ENCODE measurements at places on chromosomes 2 and 18. TPM values are rescaled to one million over a fixed set of nuclear protein-coding genes. Genes with fewer than 3 reads are reported as not detected.

DNA sequence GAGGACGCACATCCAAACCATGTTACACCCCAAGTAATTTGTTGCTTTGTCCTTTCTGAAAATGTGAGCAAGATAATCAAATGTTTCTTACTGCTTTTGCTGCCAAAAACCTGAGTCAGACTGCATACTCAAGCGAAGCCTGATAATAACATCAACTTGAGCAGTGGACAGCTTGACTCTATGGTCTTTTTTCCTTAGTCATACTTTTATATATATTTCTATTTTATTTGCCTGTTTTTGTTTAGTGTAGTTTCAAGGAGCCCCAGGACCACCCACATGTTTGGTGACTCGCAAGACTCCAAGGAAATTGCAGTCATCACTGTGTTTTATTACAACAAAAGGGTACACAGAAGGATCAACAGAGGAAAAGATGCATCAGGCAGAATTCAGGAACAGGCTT, 688.4 kb upstream of the PIK3C3 start:
- no peak for DNase-seq

GRCh38 chr2:32752952-32753351, 125.1 kb downstream of the TTC27 start:
- no peak for DNase-seq

DNA sequence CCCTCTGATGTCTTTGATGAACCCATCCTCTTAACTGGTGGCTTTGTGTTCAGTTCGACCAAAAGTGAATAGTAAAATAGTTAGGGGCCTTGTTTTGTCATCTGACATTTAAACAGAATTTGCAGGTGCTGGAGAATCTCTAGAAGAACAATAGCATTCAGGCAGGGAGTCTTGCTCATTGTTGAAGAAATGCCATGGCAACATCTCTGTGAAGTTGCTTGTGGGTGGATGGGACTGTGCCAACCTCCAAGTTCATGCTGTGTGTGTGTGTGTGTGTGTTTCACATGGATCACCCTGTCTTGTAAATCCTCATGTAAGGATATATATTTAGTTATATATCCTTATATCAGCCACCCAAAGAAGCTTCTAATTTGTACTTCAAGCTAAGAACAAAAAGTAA, 66.7 kb downstream of the SKA1 start:
- DNase-seq, result no peak

GRCh38 chr2:12005886-12006681, 259.7 kb downstream of the LPIN1 start:
- no peak for DNase-seq

DNA sequence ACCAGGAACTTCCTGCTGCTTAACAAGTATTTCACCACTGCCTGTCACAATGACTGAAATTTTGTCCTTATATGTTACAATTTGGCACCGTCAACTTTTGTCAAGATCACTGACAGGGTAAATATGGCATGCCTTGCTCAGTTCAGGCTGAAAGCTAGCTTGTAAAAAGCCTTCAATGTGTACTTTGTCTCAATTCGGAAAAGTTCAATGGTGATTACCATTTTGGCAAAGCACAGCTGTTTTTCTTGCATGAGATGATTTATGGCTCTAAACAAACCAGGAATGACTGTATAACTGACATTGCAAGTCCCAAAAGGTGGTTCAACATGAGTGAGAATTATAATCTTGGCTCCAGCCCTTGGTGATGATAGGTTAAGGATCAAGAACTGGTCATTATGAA, 1255.2 kb downstream of the CNTNAP5 start:
- no peak for DNase-seq

DNA sequence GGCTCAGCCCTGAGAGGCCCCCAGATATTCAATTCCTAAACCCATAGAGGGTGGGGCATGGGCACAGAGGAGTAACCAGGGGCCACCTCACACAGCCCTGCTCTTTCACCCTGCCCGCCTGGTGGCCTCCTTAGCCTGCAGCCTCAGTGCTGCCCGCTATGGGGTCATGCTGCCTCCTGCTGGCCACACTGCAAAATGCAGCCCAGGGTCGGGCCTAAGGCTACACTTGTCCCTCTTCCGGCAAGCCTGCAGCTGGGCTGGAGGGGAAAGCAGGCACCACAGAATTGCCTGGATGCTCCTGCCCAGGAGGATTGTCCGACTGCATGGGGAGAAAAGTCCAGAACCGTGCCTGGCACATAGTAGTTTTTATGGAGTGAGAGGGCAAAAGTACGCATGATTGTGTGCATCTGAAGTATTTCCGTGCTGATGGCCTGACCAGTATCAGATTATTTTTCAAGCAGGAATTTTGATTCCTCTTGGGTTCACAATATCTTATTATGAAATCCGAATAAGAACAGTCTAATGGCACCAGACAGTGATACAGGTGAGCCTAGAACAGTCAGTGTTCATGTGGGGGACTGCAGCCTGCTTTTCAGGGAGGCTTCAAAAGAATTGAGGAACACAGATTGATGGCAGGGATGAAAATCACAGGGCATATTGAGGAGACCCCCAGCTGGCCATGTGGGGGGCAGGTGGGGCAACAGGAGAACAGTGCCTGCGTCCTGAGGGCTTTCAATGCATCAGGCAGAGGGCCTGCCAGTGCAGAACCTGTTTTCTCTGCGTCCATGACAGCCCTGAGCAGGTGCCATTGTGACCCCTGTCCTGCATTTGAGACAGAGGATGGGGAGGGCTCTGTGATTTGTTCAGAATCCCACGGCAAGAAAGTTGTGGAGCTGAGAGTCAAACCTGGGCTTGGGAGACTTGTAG, 51.2 kb upstream of the ALPP start:
- DNase-seq, result no peak

Gene TMEM17
- 5.9 TPM for polyA plus RNA-seq

Gene ADCY3
- polyA plus RNA-seq, result 24.2 TPM

Gene CYTIP
- polyA plus RNA-seq, result 2.3 TPM

Gene ORC4
- 131 TPM for polyA plus RNA-seq
